Suppressor macrophage treated with lipopolysaccharide for 4 hours (primary cell): ENCODE measurements at places on chromosomes 6 and 20.

DNA sequence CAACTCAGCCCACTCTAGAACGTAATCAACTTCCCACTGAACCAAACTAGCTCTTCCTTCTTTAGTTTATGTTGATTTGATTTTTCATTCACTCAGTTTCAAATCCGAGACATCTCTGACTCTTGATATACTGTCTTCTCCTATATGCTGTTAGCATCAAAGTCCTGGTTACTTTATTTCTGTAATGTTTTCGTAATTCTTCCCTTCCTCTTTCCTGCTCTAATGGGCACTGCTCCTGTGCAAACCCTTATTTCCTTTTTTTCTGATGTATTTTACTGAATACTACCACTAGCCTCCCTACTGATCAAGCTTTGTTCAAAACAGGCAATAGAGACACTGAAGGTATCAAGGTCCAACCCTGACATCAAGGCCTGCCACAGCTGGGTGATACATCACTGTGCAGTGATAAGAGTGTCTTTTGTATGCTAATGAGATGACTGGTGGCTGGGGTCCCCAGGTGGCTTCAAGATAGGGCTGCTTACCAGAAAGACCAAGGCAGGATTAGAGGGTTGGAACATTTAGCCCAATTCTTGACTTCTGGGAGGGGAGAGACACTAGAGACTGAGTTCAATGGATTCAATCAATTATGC is 95.2 kb downstream of the KIF13A start:
- DNase-seq = peak; percentile 34

DNA sequence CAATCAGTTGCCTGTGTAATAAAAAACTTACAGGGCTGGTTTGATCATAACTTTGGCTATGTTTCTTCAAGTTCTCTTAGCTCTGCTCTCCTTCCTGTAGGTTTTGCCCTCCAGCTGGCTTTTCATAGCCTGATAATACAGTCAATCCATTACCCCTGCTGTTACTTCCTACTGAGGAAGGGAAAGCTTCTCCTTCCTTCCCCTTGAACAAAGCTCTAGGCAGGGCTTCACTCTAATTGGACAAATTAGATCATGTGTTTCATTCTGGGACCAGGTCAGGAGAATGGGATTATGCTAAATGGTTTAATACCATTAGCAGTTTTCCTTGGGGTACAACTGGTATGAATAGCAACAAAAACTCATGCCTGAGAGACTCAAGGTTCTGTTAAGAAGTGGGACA is 106.8 kb upstream of the MCHR2 start:
- DNase-seq = no peak

DNA sequence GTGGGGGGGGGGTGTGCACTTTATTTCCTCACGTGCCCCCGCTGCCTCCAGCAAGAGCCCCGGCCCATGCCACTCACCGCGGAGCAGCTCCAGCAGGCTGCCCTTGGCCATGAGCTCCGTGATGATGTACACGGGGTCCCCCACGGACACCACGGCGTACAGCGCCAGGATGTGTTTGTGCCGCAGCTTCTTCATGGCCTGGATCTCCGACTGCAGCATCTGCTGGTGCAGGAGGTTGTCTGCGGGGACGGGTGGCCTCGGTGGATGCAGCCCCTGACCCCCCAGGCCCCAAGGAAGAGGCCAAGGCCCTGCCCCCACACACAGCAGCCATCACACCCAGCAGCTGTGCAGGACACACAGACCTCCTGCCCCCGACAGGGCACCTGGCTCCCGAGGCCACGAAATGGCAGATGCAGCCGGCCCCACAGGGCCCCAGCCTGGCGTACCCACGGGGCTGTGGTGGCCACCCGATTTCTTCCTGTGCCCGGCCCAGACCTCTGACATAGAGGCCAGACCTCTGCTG is 4.7 kb downstream of the PTK6 start:
- no peak for DNase-seq

DNA sequence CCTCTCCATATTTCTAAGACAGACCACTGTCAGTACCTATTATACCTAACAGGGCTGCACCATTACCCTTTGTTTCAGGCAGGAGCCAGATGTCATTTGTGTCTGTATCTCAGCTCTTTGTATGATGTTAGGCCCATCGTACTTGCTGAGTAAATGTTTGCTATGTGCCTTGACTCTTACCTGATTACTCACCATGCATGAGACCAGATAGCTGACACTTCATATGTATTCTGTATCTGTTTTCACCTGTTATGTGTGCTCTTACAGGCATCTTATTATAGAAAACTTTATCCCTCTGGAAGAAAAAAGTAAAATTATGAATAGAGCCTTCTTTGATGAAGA is 31.7 kb upstream of the ASXL1 start:
- no peak for DNase-seq

GRCh38 chr6:2940010-2940850 is 31.1 kb downstream of the SERPINB6 start:
- peak; percentile 93 for DNase-seq

GRCh38 chr6:9398767-9399373 is 963.5 kb upstream of the SLC35B3 start:
- no peak for DNase-seq

DNA sequence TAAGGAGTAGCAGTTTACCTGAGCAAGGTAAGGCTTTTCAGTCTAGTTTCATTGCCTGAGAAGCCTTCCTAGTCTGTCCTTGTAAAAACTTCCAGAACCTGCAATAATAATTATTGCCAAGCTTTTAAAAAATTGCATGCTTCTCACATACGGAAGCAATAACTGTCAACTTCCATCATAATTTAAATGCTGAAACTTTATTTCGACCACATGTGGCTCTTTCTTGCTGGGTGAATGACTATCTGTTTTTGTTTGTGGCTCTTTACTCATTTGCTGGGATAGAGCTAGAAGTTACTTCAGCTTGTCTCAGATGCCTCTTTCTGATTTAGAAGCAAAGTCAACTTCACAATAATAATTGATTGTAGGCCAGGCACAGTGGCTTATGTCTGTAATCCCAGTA is 95.9 kb upstream of the COL21A1 start:
- DNase-seq = no peak
